ENCODE measurements at places on chromosomes 12 and 14. TPM values are rescaled to one million over a fixed set of nuclear protein-coding genes. Genes with fewer than 3 reads are reported as not detected.

TMCC3 gene
- total RNA-seq: 0.08 TPM

CPNE6 gene
- not detected for total RNA-seq

CRACR2A gene
- 4.5 TPM for total RNA-seq

DDN gene
- under 0.01 TPM for total RNA-seq

SLC25A47 gene
- total RNA-seq: 0.48 TPM

CD27 gene
- total RNA-seq: not detected
